Muscle of arm (tissue), 14 donors: ENCODE measurements at places on chromosomes 3 and 15.

GRCh38 chr3:23713641-23714040 is 92.1 kb upstream of the UBE2E1 start:
- DNase-seq = no peak

- DNase-seq = no peak
Observed at GRCh38 chr3:56837196-56837955, 35.6 kb upstream of the ARHGEF3 start.

- DNase-seq = no peak
Observed at GRCh38 chr15:58441376-58442070, 9.7 kb downstream of the LIPC start.

- DNase-seq = no peak
Observed at GRCh38 chr3:170506556-170506955, 79.3 kb downstream of the SLC7A14 start.

- DNase-seq = peak; percentile 97
Observed at GRCh38 chr3:29335438-29335837, 54.6 kb downstream of the RBMS3 start.

- no peak for DNase-seq
Observed at GRCh38 chr3:117407317-117407716, 697.7 kb downstream of the TUSC7 start.

DNA sequence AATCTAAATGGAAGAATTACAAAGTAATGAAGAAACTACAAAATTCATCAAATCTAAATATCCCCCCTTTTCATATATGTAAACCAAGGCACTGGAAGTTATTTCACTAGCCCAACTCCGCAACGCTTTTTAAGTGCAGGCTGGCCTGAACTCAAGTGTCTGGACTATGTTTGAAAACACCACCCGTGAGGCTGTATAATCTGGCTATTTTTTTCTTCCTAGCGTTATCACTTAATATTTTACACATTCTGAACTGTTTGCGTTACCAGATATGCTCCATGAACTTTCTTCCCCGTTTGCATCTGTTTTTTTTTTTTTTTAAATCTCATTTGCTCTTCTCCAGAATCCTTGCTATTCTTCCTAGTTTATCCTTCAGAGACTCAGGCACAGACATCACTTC is 619.5 kb upstream of the CBLB start:
- no peak for DNase-seq

- no peak for DNase-seq
Observed at GRCh38 chr15:90301707-90302300, 36.3 kb downstream of the NGRN start.

DNA sequence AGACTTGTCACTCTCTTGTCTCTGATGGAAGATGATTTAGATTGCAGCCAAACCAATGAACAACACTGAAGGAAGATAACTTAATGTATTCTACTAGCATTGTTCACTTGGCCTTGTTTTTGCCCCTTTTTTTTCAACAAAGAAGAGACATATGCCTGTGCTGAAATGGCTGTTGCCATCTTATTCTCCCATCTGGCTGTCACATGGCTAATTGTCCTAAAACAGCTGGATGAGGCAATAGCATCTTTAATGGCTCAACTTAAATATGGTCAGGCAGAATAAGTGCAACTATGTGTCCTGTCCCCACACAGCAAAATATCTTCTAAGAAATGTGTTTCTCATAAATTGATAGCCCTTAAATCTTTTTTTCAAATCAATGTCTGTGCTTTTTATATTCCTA is 576.9 kb downstream of the TUSC7 start:
- no peak for DNase-seq

DNA sequence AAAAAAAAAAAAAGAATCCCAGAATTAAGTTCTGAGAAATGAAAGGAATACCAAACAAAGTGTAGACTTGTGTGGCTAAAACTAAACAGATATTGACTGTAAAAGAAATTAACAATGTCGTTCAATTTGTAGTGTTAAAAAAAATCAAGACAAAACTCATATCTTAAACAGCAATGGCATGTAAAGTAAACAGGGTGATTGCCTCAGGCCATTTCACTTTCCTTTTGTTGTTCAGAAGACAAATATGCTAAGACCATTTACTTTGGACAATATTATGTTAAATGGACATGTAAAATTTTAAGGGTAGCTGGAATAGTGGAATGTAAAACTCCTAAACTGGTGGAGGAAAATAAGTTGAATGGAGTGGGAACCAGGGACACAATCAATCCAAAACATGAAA is 139.1 kb downstream of the RTP4 start:
- DNase-seq = no peak

GRCh38 chr15:77144026-77144425 is 73.1 kb upstream of the TSPAN3 start:
- no peak for DNase-seq

DNA sequence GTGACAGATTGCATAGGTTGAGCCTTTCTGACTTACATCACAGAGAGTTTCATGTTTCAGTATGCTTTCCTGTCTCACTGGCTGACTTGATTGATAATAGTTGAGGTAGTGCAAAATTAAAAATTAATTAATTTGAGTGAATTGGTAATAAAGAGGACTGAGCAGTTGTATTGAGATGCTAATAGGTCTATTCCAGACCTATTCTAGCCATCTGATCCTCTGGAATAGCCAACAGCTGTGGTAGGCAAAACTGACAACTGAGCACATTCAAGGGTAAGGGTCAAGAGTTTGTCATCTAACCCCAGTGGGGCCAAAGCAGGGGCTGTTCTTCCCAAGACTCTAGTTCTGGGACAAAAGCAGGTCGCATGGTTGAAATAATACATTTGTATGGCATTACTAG is 132.4 kb downstream of the EPHA3 start:
- DNase-seq = no peak

- peak; percentile 71 for DNase-seq
Observed at GRCh38 chr3:27632431-27633223, 89.5 kb downstream of the EOMES start.

DNA sequence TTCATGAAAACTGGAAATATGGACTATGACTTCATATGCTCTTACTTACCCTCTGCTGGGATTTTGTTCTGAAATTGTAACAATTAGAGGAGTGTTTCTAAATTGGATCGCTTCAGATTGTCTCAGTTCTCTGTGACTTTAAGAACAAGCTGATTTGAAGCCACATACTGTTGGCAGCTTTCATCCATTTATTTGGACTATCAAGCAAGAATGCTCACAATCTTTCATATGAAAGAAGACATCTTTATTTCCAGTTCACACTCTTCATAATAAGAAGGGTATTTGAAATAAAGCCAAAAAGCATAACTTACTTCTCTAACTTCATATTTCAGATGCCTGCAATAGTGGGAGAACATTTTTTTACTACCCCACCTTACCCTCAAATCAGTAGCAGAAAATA is 491.6 kb upstream of the TPRG1 start:
- DNase-seq = no peak

- DNase-seq = no peak
Observed at GRCh38 chr15:71761649-71762048, 48.7 kb upstream of the NR2E3 start.

- no peak for DNase-seq
Observed at GRCh38 chr15:100628746-100629145, 26.4 kb downstream of the ASB7 start.

GRCh38 chr15:83249030-83249343 is 35.5 kb downstream of the BNC1 start:
- DNase-seq = no peak

- no peak for DNase-seq
Observed at GRCh38 chr3:73378207-73378606, 246.5 kb downstream of the PDZRN3 start.

DNA sequence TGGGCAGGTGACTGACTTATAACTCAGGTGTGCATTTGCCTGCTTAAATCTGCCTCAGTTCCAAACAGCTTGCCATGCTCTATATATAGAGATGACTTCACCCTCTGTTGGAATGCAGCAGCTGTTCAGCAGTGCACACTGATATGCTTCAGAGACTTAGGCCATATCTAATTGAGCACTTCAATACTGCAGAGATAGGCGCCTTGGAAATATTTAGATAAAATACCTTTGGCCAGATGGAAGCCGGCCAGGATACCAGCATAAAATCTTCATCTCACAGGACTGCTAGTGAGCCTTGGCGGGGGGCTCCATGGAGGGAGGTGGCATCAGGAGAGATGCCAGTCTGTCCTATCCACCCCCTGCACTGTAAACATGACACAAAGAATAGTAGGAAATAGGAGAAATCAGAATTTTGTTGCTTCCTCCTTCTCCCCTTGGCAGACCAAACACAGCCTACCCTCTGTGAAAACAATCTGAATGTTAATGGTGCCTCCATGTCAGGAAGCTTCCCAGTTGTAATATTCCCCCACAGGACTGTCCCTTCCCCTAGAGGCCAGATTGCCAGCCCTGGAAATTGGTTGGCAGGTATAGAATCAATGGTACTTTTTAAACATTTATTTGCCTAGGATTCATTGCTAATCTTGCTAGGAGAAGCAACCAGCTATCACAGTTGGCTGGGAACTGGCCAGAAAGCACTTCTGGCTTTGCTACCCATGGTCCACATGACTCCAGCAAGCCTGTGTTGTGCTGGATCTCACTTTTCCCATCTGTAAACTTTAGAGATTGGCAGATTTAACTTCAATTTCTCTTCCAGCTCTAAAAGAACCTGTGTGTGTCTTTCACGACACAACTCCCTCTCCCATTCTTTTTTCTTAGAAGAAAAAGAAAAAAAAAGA is 215.5 kb upstream of the KCNMB2 start:
- DNase-seq = peak; percentile 57

DNA sequence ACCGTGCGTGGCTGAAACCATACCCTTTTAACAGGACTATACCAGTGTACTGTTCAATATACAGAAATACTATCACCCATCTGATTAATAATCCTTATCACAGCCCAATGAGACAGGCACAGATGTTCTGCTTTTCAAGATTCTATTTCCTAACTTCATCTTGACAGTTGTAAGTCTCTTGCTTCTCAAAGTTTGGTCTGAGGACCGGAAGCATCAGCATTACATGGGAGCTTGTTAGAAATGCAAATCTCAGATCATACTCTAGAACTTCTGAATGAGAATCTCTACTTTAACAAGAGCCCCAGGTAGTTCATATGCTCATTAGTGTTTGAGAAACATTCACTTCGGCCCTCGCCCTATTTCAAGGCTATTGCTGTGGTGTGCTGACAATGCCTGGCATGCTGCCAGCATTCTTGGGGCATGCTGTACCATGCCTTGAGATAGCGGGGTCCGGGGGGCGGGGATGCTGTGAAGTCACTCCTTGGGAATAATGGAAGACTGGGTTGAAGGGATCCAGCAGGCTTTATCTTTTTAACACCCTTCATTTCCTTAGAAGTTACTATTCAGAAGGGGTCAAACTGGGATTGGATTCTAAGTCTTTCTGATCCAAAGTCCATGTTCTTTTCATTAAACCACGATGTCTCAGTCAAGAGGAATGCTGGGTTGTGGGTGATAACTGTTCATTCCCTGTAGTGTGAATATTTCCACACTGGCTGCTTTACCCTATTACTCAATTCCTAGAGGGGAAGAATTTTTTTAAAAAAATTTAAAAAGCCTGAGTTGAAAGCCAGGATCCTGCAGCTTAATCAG is 194.7 kb downstream of the LPP start:
- DNase-seq = peak; percentile 41

GRCh38 chr3:32630266-32630665 is 54.7 kb upstream of the CNOT10 start:
- no peak for DNase-seq

DNA sequence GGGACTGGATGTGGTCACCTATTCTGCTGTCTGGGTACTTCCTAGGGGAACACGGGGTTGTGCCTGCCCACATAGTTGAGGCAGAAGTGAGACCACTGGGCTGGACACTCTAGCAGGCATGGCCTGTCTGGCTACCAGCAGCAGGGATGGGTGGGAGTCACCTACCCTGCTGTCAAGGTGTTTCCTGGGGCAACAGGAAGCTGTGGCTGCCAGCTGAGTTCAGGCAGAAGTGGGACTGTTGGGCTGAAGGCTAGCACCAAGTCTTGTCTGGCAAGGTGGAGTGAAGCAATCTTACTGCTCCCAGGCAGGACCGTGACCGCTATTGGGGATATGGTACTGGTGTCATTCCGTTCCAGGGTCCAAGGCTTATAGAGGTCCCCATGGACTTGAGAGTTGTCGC is 20.3 kb upstream of the ZDHHC23 start:
- DNase-seq = no peak

GRCh38 chr3:177530908-177531307 is 333.6 kb upstream of the TBL1XR1 start:
- DNase-seq = no peak
